Activated CD8-positive, alpha-beta memory T cell treated with anti-CD3 and anti-CD28 coated beads, Interleukin-2, amount 50 U/mL, for 4 hours (primary cell): ENCODE measurements at places on chromosomes 6 and 20.

DNA sequence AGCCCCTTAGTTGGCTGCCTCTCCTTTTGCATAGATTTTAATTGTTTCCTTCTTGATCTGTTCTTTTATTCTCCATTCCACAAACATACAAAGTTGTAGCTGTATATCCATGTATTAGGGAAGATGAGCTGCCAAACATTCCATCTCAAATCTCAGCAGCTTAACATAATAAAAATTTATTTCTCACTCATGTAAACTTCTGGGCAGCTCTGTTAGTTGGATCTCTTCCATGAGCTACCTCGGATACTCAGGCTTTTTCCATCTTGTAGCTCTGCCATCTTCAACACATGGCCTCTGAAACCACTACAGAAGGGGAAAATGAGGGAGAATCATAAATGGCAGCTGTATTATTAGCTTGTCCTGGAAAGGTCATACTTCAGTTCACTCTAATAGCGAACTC lies 149.4 kb upstream of the BMP2 start:
- DNase-seq = no peak

DNA sequence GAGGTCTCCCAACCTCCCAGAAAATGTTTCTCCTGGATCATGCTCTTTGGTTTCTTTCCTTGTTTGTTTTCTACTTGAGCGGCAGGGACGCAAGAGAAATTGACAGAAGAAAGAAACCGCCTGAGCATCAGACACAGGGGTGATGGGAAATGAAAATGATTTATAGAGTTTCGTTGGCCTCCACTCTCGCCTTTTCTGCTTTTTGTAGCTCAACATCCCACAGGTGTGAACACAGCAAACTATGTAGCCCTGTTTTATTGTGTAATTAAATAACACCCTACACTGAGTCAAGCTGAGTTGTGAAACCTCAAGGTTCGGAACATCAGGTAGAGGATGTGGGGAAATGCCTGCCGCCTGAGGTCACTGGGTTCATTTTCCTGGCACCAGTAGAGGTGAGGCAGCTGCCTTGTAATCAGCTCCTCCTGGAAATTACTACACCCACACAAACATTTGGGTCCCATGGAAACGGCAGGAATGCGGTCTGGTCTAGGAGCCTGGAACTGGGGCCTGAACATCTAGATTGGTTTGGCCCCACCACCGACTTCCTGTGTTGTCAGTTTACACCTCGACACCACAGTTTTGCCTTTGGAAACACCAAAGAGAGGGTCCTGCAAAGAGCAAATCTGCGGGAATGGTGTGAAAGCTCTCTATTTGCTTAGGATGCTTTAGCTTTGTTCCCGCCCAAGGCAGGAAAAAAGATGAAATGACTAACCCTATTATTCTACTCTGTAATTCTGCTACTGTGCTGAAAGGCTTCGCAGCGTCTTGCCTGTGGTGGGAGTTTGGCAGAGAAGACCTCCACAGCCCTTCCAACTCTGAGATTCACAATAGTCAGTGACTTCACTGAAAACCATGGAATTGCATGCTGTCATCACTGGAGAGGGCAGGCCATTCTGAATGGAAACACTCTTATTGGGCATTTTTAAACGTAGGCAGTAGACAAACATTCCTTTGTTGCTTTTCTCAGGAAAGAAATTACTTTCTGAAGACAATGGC lies 53.0 kb downstream of the ADAT2 start:
- peak; percentile 24 for DNase-seq

- DNase-seq = no peak
Measured at GRCh38 chr6:44016131-44016870, 111.0 kb downstream of the MRPL14 start.

GRCh38 chr20:7741866-7742265 lies 198.4 kb downstream of the HAO1 start:
- no peak for DNase-seq

GRCh38 chr6:33288141-33288920 lies 708 bp downstream of the WDR46 start:
- DNase-seq = no peak

GRCh38 chr20:1300083-1300840 lies 28.7 kb downstream of the SDCBP2 start:
- no peak for DNase-seq

- no peak for DNase-seq
Measured at GRCh38 chr6:49457771-49458170, 5.3 kb downstream of the MMUT start.

- DNase-seq = no peak
Measured at GRCh38 chr6:98957450-98957849, 9.7 kb upstream of the FBXL4 start.

DNA sequence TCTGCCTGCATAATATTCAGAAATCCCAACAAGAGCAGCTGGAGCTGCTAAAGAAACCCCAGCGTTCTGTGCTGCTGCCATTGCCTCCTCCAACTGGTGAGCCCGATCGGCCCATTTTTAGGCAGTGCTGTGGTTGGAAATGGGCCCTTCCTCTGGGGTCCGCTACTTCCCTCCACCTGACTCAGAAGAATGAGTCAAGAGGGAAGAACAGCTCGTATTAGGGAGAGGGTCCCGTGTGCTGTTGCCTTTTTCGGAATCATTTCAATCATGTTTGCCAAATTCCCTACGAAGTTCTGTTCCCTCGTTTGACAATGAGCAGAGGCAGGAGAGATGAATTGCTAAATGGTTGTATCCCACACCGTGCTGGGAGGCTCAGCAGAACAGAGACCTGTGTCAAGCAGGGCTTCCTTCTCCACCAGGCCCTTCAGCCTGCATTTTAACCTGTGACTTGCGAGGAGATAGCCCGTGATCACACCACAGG lies 38.4 kb downstream of the THBS2 start:
- DNase-seq = no peak

- no peak for DNase-seq
Measured at GRCh38 chr20:51938559-51939258, 136.4 kb upstream of the SALL4 start.

DNA sequence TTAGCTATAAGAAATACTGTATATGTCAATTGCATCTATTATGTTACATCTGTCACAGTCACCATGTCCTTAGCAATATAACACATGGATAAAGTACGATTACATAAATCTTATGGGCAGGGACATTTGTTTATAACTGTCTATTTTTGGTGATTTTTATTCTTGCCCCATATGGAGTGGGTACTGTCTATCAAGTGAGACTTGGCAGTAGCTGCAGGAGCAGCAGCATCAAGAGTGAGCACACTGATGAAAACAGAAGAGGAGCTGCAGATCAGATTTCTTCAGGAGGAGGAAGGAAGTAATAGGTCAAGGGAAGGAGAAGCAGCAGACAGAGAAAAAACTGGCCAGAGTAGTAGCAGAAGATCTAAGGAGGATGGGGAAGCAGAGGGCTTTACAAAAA lies 516.7 kb downstream of the C6orf118 start:
- DNase-seq = no peak

DNA sequence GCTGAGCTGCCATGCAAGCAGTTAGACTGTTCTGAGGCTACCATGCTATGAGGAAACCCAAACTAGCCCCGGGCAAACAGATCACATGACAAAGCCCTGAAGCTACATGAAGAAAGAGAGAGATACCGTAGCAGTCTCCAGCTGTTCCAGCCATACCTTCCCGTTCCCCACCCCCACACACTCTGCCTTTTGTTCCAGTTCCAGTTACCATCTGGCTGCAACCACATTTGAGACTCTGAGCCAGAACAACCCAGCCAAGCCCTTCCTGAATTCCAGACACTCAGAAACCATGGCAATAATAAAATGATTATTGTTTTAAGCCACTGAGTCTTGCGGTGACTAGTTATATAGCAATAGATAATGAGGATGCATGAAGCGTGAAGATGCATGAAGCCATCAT lies 28.3 kb downstream of the RIN2 start:
- no peak for DNase-seq

GRCh38 chr6:17724341-17724740 lies 17.6 kb upstream of the NUP153 start:
- DNase-seq = no peak

- no peak for DNase-seq
Measured at GRCh38 chr6:37134036-37134395, 35.9 kb upstream of the PIM1 start.

DNA sequence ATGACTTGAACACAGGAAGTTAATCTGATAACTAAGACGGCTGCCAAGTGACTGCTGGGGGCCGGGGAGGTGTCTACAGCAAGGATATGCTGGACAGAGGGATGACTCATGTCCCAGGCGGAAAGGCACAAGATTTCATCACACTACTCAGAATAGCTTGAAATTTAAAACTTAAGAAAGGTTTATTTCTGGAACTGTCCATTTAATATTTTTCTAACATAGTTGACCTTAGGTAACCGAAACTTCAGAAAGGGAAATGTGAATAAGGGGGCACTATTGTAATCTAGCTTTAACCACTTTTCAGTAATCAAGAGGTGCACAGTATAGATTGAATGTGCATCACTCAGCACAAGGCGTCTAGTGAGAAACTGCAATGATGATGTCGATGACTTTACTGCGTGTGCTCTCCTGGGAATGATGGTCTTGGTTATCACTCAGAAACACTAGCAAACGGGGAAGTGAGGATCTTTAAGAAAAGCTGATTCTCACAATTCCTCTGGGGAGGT lies 171.5 kb downstream of the QKI start:
- DNase-seq = no peak

GRCh38 chr6:163459536-163459935 lies 45.0 kb downstream of the QKI start:
- no peak for DNase-seq

GRCh38 chr6:116762235-116762634 lies 3.3 kb downstream of the FAM162B start:
- no peak for DNase-seq

DNA sequence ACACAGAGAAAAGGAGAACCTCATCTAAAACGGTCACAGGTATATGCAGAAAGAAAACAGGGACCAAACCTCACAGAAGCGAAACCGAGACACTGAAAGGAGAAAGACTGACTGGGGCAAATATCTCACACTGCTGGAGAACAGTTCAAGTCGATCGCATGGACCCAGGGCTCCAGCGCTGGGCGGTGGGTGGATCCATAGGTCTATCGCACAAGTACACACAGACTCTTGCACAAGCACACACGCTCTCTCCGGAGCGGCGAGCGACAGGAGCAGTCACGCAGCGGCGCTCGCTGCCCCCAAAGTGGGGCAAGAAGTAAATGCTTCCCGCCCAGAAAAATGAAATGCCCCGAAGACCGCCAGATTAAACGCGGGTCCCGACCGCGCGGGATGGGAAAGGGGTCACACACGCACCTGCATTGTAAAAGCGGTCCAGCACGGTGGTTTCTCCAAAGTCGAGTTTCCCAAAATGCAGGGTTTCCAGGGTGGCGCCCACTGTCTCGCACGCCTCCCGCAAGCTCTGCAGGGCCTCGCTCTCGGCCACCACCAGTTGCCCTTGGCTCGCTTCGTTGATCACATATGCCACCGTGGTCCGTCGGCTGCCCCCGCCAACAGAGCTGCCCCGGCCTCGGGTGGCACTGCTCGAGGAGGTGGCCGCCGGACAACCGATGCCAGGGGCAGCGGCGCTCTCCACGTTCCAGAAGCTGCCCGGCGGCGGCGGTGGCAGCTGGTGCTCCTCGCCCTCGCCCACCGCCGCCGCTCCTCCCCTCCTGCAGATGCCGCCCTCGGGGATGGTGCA lies 782 bp downstream of the MAP3K5 start:
- peak; percentile 57 for DNase-seq

GRCh38 chr6:23349521-23350147 lies 776.4 kb upstream of the NRSN1 start:
- no peak for DNase-seq

GRCh38 chr6:25266456-25267100 lies 12.6 kb upstream of the CARMIL1 start:
- DNase-seq = no peak

GRCh38 chr6:167987396-167988153 lies 9.9 kb upstream of the KIF25 start:
- DNase-seq = no peak

GRCh38 chr6:54907355-54907754 lies 60.8 kb downstream of the FAM83B start:
- DNase-seq = no peak

DNA sequence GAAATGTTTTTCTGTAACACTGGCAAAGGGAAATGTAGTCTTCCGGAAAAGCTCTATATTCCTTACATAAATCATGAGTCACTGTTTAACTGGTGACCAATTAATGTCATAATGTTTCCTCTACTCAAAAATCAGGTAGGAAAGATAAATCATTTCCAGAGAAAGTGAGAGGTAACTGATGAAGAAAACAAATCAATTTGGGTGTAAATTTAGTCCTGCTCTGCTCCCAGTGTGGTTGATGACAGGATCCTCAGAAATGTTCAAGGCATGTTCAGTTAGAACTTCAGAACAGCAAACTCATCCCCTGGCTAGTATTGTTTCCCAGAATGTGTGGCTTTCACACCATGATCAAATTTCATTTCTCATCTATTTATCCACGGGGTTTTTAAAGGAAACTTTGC lies 38.8 kb upstream of the SPACA1 start:
- DNase-seq = no peak

DNA sequence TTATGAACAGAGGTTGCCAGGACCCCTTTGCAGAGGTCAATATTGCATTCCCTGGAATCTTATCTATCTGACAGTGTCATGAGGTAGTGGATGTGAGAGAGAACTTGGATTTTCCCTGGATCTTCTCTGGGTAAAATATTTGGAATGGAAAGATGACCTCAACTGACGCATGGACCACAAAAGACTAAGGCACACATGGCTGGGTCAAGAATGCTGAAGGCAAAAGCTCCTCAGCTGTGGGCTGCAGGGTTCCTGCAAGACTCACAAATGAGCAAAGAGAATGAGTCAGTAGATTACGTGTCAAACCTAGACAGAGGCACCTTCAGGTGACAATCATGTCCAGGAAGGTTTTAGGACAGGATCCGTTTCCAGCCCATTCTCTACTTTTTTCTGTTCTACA lies 484.0 kb downstream of the C6orf118 start:
- no peak for DNase-seq

DNA sequence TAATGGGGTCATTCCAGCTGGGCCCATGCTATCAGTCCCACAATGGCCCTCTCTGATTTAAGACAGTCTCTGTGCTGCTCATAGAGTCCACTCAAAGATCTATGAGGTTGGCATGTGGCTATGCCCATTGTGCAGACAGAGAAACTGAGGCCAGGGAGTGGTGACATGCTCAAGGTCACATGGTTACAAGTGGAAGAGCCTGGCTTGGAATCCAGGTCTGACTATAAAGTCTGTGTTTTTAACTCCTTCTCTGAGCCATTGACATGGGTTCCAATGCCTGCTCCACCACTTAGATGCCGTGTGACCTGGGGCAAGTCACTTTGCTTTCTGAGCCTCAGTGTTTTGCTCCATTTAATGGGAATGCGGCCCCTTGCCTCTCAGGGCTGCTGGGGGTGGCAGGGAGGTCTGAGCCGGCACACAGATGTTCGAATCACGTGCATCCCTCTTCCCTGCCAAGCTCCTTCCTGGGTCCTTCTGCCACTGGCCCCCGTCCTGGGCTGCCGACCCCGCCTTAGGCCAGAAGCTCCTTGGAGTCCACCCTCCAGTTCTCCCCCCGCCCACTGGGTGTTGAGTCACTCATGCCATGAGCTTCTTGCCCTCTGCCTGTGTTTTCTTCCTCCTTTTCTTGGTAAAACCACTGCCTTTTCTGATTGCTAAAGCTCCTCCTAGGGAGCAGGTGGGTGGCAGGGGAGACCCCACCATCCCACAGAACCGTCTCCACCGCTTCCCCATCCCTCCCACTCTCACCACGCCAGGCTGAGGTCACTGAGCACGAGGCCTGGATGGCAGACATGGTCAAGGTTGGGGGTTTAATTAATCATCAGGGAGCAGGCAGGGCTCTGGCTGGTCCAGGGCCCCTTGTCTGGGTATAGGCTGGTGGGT lies 35.7 kb downstream of the CEBPB start:
- no peak for DNase-seq
